ENCODE measurements at places on chromosomes 6 and 20. TPM values are rescaled to one million over a fixed set of nuclear protein-coding genes. Genes with fewer than 3 reads are reported as not detected.

- DNase-seq, result no peak
These were observed 15.3 kb downstream of the RAB5IF start for GRCh38 chr20:36620917-36621316.

DNA sequence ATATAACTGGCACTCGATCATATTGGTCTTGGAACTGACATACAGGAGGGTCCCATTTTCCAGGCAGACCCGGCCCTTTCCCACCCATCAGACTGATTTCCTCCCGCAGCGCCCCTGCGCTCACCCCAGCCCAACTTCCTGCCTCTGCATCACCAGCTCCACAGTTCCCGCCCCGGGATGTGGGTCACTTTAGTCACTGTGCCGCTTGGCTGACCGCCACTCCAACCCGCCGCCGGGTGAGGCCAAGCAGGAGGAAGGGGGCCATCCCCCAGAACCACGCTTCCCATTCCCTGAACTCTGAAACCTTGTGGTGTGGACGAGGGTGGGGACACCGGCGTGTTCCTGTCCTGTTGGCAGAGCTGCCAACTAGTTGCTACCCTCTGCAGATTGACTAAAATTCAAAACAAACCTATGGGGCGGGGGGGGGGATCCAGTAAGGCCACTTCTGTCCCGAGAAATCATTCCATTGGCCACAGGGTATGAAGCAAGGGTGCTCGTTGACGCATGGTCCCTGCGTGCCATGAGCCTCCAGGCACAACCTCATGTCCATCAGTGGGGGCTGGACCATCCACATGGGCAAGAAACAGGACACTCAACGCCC lies 12.3 kb downstream of the TGM2 start:
- no peak for DNase-seq

- DNase-seq, result no peak
These were observed 182.3 kb downstream of the KIF16B start for GRCh38 chr20:16390991-16391390.

Gene SLCO4A1
- total RNA-seq, result 0.88 TPM

Gene DDO
- total RNA-seq, result not detected

All from neural progenitor cell (in vitro differentiated cells).